ENCODE measurements at places on chromosomes 5 and 9. TPM values are rescaled to one million over a fixed set of nuclear protein-coding genes. Genes with fewer than 3 reads are reported as not detected.

- ATAC-seq = no peak
These were observed 52.5 kb downstream of the IQGAP2 start for GRCh38 chr5:76455531-76456133.

GRCh38 chr9:135221951-135222631 is 134.6 kb downstream of the OLFM1 start:
- no peak for ATAC-seq

GRCh38 chr5:40410964-40411635 is 268.6 kb upstream of the PTGER4 start:
- no peak for ATAC-seq

- no peak for ATAC-seq
These were observed 54.3 kb upstream of the PTPDC1 start for GRCh38 chr9:94029932-94030317.

DNA sequence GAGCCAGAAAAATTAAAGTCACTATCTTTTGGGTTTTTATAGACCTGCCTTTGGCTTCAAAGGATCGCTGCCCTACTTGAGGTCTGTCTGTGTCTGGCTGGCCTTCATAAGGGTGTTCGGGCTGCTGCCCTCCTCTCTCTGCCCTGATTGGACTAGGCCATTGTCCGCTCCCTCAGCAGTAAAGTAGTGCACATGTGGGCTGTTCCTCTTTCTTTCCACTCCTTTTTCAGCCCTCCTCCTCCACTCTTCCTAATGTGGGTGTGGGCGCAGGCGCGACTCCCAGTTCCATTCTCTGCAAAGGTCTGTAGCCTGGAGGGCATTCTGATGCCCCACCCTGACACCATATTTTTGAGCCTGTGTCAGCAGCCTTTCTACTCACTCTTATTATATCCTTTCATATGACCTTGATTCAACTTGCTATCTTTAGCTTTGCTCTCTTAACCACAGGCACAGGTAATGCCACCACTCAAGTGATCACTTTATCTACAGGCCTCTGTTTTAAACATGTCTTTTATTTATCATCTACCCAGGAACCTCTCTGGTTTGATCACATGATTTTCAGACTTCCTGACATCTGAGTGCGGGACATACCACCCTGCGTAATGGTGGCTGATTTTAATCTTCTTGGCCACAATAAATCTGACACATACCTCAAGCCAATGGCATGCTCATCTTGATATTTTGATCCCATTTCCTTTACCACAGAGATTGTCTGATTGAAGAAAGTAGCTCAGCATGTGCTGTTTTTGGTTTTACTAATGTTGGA is 144.5 kb downstream of the AOPEP start:
- peak; percentile 76 for ATAC-seq

GRCh38 chr9:97632248-97632984 is 752 bp downstream of the TSTD2 start:
- peak; percentile 7 for ATAC-seq

Gene GDA
- 0.08 TPM for total RNA-seq

Gene ACO1
- 15.7 TPM for total RNA-seq

Gene C6
- total RNA-seq = not detected

Gene EQTN
- 0.41 TPM for total RNA-seq

Gene LPAR1
- total RNA-seq = 0.71 TPM

Data from motor neuron (in vitro differentiated cells).